ENCODE measurements at places on chromosomes 1 and 21.

GRCh38 chr1:183885142-183885735 is 80.3 kb downstream of the RGL1 start:
- no peak for DNase-seq

DNA sequence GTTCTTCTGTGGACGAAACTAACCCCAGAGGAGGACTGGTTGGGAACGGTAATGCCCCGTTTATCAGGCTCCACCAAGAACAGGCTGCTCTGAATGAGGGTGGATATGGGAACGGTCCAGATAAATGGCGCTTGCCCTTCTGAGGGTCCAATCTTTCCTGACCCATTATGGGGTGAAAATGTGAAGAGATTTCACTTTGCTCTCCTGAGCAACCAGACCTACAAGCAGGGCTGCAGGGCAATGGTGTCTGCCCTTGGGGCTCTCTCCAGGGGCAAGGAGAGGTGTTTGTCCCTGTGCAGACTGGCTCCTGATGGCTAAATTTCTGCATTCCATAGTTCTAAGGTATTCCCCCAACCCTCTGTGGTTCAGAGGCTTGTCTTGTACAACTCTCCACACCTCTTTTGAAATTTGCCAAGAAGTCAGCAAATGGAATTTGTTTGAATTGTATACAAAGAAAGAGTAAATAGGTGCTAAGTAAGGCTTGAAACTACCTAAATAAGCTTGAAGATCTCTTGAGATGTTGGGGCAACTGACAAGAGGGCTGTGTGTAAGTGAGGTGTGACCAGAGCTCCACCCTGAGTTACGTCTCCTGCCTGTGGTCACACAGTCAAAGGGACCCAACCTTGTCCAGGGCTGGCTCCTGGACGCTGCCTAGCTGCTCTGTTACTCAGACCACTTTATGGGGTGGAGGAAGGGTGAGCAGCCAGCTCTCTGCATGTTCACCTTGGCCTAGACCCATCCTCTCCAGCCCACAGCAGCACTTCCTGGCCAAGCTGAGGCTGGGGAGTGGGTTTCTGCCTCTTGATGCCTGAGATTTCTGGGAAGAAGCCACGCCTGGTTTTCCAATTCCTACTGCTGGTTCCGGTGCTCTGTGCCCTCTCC is 24.8 kb downstream of the SLC2A1 start:
- DNase-seq = no peak

DNA sequence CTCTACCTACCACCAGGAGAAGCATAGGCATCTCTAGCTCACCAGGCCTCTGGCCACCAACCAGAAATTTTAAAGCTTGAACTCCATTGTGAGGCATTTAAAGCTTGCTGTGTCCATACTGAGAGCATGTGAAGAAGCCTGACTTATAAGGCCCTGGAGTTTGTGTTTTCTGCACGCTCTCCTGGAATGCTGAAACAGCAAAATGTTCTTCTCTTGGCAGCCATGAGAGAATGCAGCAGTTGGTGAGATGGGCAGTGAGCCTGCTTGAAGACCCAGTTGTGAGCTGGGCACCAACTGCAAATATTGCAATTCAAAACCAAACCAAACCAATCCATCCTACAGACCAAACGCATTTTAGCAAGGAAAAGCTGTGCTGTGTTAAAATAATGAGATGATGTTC is 170.0 kb upstream of the IVNS1ABP start:
- no peak for DNase-seq

DNA sequence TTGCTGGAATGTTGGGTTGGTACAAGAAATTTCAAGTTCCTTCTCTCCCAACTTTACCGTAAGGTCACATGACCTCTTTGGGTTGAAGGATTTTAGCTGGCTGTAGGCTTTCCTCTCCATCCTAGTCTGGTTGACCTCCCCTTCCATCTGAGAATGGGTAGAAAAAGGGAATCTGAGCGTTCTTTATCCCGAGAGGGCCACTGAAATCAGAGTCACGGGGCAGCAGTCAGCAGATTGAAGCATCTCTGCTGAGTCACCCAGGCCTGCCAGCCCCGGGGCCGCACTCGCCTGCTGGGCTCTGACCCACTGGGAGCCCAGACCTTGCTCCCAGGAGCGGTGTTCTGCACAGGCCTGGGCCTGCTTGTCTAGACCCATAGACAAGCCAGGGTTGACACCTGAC is 31.0 kb downstream of the TMCC2 start:
- DNase-seq = no peak

- no peak for DNase-seq
Measured at GRCh38 chr1:24089027-24089742, 22.8 kb downstream of the MYOM3 start.

GRCh38 chr1:54967372-54967771 is 13.1 kb upstream of the TMEM61 start:
- no peak for DNase-seq

DNA sequence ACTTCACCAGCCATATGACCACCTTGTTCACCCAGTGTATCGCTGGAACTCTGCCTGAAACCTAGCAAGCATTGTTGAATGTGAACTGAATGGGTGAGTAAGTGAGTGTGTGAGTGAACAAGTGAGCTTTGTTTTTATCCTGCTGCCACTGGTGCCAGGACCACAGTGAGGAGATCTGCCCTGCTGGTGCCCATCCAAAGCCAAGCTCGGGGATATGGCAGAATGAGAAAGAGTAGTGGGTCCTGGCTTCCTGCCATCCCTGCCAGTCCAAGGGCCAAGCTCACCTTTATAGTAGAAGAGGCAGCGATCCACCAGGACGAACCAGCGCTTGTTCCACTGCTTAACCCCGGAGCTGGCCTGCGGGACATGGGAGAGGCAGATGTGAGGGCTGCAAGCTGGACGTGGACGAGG is 53.4 kb upstream of the GOLT1A start:
- DNase-seq = no peak

- no peak for DNase-seq
Measured at GRCh38 chr1:9375912-9376311, 83.2 kb downstream of the SPSB1 start.

DNA sequence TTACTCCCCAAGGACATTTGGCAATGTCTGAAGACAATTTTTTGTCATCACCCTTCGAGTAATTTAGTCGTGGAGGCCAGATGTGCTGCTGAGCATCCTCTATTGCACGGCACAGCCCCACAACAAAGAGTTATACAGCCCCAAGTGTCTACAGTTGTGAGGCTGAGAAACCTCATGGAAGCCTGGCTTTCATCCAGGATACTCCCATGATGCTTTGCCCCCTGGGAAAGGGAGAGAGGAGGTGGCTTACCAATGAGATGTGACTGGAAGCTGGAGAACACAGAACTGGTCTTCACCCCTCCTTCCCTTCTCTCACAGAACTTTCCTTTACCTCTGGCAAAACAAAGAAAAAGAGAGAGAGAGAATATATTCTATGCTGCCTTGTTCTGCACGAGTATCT is 150.9 kb upstream of the VAMP3 start:
- DNase-seq = no peak

DNA sequence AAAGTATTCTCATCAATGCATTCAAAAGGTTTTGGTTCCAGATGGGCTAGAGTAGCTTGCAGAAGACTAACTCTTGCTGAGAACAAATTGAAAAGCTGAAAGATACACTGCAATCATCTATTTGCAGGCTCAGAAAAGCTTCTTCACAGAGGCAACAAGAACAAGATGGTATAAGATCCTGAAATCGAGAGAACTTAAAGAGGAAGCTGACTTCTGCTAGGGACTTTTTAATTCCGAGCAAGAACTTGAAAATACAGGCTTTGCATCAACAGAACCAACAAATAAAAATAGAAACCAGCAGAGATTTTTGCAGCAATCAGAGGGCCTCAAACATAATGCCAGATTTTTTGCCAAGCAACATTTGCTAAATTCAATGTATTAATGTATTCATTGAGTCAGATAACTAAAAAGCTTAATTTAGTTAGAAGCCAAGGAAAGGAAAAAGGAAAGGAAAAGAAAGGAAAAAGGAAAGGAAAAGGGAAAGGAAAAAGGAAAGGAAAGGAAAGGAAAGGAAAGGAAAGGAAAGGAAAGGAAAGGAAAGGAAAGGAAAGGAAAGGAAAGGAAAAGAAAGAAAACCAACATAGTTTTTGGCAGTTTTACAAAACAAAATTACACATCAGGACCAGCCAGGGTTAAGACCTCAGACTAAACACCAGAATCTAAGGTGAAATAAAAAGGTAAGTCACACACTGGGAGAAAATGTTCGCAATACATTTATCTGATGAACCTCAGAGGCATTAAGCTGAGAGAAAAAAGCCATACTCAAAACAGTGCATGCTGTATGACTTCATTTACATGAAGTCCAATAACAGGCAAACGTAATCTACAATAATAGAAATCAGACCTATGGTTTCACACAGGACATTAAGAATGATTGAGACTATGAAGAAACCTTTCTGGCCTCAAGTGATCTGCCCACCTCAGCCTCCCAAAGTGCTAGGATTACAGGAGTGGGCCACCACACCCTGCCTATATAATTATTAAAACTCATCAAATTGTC is 42.6 kb downstream of the FAF1 start:
- no peak for DNase-seq

All from GF-D8 (cell line).